ENCODE measurements at places on chromosomes 6 and 20. TPM values are rescaled to one million over a fixed set of nuclear protein-coding genes. Genes with fewer than 3 reads are reported as not detected.

Gene PARD6B
- 4.0 TPM for total RNA-seq

GRCh38 chr20:61797200-61797599 is 268.5 kb downstream of the TAF4 start:
- no peak for DNase-seq

Gene PTCRA
- 0.60 TPM for total RNA-seq

GRCh38 chr6:17705428-17705777 is 1.3 kb downstream of the NUP153 start:
- no peak for DNase-seq

GRCh38 chr6:126077810-126078776 is 91.8 kb downstream of the TRMT11 start:
- no peak for DNase-seq

DNA sequence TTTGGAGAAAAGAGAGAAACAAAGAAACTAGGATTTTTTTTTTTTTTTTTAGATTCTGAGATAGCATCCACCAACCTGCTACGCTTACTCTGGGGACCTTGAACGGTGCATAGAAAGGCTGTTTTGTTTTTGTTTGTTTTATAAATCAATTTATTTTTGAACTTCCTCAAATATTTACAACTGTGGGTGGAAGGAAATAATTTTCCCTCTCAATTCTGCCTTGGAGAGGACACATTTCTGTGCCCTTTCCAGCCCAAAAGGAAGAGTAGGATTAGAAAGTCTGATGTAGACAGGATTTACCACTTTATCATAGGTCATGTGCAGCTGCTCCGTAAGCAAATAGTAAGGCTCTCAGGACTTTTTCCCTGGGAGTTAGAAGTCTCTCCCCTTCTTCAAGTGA is 190.5 kb downstream of the NKAIN2 start:
- no peak for DNase-seq

Gene SPATS1
- total RNA-seq: not detected

GRCh38 chr6:156917213-156917612 is 140.0 kb downstream of the ARID1B start:
- no peak for DNase-seq

Gene LY6G6D
- not detected for total RNA-seq

- no peak for DNase-seq
Observed at GRCh38 chr20:4549711-4550259, 171.9 kb upstream of the PRND start.

Gene UNC93A
- total RNA-seq: not detected

DNA sequence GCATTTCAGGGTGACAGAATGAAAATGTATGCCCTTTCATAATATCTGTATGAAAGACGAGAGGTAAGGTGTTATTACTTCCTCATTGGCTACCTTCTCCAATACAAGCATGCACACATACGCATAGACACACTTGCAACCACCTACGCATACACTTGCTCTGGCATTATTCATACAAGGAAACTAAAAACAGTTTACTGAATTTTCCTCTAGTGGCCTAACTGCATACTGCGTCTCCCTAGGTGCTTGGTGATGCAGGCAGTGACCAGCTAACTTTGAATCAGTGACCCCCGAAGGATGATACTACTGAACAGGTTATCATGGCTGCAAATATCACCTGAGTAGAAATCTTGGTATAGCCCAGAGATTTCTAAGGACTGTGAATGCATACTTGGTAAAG is 593.1 kb downstream of the PKHD1 start:
- no peak for DNase-seq

Gene F13A1
- 8.3 TPM for total RNA-seq

DNA sequence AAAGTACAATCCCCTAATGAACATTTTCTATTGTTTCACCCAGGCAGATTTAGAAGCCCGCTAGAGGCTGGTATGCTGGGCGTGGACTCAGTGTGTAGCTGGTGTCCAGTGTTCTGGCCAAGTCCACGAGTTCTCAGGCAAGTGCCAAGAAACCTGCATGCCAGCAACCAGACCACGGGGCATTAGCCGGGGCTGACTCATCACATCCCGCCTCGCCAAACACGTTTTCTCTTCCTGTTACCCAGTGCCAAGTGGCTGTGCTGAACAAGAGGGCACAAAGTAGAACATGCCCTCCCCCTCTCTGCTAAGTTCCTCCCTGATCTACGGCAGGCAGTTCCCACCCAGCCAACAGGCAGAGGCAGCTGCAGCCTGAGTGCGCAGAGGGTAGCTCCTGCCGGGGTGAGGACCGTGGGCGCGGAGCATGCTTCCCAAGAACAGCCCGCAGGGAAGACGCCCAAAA is 29.6 kb downstream of the RAMACL start:
- peak; percentile 87 for DNase-seq

DNA sequence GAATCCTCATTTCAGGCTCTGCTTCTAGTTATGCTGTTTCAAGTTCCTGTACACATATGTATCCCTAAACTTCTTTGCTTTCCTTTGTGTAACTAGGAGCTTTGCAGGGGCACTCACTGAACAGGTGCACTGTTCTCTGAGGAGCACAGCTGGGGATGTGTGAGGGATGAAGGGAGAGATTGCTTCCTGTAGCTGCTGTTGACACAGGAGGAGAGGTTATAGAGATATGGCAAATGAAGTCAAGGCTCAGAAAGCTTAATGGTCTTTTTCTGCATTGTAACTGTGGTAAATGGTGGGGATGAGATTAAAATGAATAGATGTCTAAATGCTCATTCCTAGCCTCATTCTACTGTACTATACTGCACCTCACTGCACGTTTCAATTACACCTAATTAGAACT is 454.3 kb downstream of the BTBD3 start:
- DNase-seq: no peak

DNA sequence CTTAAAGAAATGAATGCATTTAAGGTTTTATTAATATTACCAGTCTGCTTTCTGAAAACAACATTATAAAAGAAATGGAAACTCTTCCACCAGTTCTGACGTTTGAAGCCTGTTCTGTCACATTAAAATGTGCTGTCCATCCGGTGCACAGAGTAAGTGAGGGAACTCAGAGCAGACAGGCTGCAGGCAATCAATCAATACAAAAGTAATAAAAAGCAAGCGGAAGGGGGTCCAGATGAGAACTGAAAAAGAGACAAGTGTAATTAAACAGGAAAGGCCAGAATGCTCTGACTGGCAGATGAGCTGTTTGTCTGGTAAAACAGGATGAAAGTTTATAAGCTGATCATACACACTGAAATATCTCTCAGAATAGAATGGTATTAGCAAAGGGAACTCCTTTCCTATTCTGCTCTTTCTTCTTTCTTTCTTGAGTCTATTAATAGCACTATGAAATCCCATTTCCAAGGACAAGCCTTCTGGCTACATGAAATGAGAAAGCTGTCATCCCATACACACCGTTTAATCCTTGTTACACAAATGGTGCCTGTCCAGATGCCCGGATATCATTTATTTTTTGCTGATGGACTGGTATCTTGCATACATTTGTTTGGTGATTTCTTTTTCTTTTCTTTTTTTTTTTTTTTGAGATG is 94.3 kb downstream of the RAMACL start:
- no peak for DNase-seq

Gene ASIP
- not detected for total RNA-seq

Gene TNXB
- 17.9 TPM for total RNA-seq

- DNase-seq: no peak
Observed at GRCh38 chr6:57423468-57423867, 106.0 kb downstream of the PRIM2 start.

Gene STX11
- total RNA-seq: 2.7 TPM

DNA sequence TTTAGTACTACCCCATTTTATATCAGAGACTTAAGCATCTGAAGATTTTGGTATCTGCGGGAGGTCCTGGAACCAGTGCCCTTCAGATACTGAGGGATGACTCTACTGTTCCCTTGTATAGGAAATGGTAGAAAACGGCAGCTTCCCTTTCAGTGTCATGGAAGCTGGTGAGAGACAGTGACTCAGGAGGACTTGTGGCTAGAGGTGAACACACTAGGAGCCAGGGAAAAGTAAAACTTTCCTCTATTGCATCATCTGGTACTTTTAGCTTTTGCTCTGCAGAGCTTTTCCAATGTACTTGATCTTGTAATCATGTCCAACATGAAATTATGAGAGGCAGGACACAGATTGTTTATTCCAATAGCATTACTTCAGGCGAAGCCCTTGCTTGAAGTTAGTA is 45.0 kb downstream of the RNF144B start:
- no peak for DNase-seq

Gene DPPA5
- not detected for total RNA-seq

Gene RIPPLY2
- 17.6 TPM for total RNA-seq

DNA sequence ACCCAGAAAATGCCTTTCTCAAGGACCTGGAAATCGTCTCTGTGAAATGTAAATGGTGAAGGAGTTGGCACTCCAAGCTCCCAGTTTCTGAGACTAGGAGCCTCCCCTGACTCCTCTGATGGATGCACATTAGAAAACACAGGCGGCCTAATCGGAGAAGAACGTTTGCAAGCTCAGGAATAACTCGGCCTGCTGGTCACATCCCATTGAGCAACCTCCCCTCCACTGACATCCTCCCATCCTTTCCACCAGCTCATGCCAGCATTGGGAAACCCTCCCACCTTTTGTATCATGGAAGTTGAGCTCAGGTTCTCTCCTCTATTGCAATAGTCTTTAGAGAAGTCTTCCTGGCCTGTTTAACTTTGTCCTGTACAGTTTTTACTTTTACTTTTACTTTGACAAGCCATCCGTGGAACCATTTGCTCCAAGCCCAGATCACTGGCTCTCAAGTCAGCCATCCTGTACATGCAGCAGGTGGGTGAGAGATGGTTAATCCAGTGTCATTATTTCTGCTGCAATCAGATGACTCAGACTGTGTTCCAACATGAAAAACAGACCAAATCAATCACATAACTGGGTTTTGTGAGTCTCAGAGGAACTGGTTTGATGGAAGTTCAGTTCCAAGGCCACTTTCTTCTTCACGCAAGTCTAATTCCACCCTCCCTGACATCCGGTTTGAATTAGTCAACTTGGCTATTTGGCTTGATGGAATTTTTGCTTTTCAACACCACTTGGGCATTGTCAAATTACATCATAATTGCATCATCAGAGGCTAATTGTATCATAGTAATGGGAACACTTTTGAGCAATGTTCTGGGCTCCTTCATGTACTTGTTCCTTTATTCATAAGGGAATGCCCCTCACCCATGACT is 619.4 kb upstream of the CDH4 start:
- no peak for DNase-seq

Gene ERVFRD-1
- total RNA-seq: not detected

GRCh38 chr6:30006170-30007131 is 54.6 kb upstream of the POLR1H start:
- no peak for DNase-seq

GRCh38 chr6:7642791-7643190 is 52.8 kb downstream of the SNRNP48 start:
- DNase-seq: no peak

GRCh38 chr6:20328266-20328923 is 73.3 kb upstream of the E2F3 start:
- DNase-seq: no peak

DNA sequence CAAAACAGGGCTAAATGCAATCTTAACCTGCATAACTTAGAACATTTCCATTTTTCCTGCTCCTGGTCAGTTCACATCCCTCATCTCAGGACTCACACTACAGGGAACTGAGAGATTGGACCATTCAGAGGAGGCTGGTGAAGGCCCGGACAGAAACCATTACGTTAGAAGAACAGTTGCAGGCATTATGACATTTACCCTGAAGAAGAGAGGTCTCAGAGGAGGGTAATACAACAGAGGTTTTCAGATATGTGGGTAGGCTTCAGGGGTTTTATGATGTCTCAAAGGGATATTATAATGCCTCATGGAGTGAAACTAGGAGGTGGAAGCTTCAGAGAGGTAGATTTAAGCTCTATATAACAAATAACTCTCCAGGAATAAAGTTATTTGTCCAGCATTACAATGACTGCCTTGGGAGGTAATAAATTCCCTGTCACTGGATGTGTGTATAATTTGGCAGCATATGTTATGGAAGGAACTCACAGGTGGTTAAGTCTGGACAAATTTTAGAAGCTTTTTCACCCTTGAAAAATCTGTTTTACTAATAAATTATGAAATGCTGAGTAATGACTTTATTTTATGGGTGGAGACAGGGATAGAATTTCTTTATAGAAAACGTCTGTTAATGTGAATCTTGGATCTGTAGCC is 36.7 kb upstream of the RIPOR2 start:
- no peak for DNase-seq

Gene SNHG17
- total RNA-seq: 8.7 TPM

Gene SYS1
- total RNA-seq: 26.8 TPM

Gene IMPG1
- not detected for total RNA-seq

Gene PNPLA1
- not detected for total RNA-seq

Gene BNIP5
- total RNA-seq: not detected

DNA sequence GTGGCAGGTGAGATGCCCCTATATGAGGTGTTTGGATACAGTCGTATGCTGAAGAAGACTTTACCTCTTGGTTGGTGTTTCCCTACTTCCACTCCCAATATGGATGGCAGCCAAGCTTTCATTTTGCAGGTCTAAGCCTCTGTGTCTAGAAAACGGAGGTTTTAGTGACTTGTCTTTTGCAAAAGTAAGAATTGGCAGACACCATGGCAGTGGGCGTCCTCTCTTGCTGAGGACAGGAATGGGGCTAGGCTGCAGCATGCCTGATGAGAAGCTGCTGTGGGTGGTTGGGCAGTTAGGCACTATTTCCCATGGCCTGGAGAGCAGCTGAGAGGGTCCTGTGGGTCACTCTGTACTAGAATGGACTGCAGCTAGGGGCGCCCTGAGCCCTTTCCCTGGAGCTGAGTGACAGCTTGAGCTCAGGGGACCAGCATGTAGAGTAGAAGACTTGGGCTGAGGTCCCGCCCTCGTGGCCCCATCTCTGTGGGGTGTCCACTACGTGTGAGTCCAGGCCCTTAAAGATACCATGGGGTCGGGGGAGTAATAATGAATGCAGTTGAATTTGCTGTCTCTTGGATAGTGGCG is 127.4 kb downstream of the CDH26 start:
- DNase-seq: no peak

Gene FAM50B
- 24.4 TPM for total RNA-seq

- DNase-seq: no peak
Observed at GRCh38 chr6:41584668-41585205, 38.6 kb downstream of the FOXP4 start.

DNA sequence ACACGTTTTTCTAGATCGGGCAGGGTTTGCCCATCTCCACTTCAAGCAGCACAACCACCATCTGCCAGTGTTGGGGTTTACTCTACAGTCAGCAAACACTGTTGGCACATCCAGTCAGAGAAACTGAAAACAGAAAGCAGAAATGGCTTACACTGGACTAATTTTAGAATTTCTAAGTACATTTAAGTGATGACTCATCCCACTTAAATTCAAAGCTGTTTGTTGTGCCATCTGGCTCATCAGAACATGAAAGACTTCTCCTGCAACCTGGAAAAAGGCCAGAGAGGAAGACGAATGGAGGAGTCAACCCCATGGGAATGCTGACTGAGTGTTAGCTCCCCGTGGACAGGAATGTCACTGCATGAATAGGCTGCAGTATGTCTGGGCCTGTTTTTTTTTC is 21.8 kb downstream of the FAM209B start:
- peak; percentile 54 for DNase-seq

- peak; percentile 80 for DNase-seq
Observed at GRCh38 chr6:165987483-165988301, 180.0 kb downstream of the TBXT start.

GRCh38 chr20:36050436-36051317 is 82.3 kb downstream of the CNBD2 start:
- peak; percentile 83 for DNase-seq
